ENCODE measurements at places on chromosomes 5 and 9. TPM values are rescaled to one million over a fixed set of nuclear protein-coding genes. Genes with fewer than 3 reads are reported as not detected.

DNA sequence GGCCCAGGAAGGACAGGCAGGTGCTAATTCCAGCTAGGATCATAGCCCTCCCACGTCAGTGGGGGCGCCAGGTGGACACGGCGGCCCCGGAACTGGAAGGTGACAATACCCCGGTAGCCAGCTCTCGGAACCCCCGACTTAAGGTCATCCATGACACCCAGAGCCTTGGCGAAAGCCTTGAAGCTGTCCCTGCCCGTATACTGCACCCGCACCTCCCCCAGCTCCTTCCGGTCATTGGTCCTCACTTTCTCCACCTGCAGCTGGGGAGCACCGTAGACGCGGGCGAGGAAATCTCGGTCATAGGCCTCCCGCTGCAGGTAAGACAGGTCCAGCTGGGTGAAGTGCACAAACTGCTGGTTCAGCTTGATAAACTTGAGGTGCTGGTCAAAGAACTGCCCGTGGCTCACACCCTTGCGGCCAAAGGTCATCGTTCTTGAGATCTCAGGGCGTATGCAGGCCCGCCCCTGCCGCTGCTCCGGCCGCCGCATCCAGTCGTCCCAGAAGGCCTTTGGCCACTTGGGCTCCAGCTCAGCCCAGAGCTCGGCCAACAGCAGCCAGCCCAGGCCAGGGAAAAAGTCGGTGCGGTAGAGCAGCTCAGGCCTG, 10.9 kb downstream of the MGAT1 start:
- no peak for DNase-seq

DNA sequence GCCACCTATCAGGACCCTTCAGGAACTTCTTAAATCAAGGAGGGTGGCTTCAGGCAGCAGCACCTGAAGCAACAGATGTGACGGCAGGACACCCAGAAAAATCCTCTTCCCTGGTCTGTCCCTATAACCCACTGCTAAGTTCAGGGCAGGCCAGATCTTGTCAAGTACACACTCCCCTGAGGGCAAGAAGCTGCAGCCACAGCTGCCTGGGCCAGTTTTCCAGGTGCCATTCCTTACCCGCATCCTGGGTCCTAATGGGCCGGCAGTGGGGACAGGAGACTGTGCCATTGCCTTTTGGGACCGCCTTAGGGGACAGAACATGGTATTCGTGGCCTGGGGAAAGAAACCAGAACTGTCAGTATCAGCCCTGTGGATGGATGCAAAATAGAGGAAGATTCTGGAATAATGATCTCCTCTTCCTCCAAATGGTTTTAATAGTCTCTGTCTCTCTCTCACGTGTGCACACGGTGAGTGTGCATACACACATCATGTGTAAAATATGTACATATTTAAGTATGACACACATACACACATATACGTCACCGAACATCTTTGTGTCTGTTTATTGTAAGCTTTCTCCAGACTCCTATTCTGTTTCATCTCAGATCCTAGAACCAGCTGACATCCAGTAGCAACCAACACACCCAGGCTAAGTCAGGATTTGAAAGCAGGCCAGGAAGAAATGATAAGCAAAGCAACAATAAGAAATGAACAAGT, 14.0 kb downstream of the ORM2 start:
- no peak for DNase-seq

GRCh38 chr5:56459394-56460194, 226.5 kb upstream of the ANKRD55 start:
- no peak for DNase-seq

DNA sequence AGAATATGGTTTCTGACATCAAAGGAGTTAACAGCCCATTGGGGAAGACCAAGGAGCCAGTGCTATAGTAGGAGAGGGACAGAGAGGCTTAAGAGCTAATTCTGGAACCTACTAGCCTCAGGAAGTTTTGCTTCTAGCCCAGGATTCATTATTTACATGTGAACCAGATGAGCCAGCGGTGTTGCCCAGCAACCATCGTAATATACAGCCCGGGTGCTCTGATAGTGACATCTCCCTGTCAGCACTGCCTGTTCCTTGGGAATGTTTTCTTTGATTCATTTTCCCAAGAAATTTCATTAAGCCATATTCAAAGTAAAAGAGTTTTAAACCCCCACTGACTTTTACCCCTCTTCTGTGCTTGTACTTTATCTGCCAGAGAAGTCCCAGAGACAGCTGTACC, 217.4 kb upstream of the ADAMTSL1 start:
- DNase-seq: no peak

DNA sequence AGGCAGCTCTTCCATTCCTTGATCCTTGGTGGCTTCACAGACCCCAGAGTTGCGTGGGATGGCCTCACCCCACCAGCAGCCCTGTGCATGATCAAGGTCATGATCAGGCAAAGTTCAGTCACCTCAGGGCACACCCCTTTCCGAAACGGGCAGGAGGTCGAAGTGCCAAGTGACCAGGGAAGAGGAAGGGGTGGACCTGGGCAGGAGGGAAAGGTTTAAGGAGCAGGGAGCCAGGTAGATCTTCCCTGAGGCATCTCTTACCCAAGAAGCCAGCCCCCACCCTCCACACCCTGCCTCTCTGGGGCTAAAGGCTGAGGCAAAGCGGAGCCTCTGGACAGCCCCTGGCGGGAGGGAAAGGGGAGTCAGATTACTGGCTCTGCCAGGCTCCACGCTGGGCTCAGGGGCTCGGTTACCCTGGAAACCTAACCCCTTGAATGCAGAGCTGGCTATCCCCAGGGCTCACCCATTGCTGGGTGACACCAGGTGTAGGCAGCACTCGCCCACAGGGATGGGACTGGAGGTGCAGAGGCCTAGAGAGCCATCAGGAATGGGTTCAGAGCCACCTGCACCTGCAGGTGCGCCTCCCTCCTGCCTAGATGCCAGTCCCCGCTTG, 3.6 kb downstream of the MGAT4B start:
- DNase-seq: no peak

DNA sequence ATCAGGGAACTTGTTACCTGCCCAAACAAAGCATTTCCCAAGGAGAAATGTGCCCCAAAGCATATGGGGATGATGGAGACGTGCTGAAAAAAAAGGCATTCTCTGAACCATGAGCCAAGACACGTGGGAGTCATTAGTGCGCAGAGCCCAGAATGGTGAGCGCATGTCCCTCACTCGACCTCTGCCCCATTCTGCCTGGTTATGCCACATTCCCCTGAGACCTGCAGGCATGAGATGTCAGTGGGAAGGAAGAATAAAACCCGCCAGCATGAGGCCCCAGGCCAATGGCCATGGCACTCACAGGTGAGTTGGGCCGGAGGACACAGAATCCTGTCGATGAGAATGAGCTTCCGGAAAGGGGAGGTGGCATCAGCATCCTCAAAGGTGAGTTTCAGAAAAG, 228.9 kb downstream of the CDK5RAP2 start:
- no peak for DNase-seq

BSPRY gene
- 0.98 TPM for total RNA-seq

IDNK gene
- total RNA-seq: 8.2 TPM

PLAC8L1 gene
- total RNA-seq: 1.7 TPM

PCDHB5 gene
- not detected for total RNA-seq
